ENCODE measurements at places on chromosomes 7 and 10.

DNA sequence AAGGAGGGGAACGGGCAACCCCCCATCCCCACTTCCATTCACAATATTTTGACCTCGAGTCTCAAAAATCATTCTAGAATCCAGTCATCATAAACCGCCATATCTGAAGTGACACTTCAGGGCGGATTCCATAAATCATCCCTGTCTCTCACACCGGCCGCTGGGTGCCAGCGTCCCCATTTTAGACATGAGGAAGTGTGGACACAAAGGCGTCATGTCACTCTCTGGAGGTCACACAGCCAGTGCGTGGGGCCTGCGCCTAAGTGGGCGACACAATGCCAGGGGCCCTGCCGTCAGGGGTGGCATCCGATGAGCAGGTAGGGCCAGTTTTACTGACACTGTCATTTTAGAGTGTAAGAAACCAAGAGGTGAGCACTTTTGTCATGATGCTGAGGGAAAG, 19.5 kb downstream of the KCNH2 start:
- DNase-seq, result peak; percentile 63

- DNase-seq, result no peak
Measured at GRCh38 chr7:106583100-106583499, 77.9 kb downstream of the CCDC71L start.

DNA sequence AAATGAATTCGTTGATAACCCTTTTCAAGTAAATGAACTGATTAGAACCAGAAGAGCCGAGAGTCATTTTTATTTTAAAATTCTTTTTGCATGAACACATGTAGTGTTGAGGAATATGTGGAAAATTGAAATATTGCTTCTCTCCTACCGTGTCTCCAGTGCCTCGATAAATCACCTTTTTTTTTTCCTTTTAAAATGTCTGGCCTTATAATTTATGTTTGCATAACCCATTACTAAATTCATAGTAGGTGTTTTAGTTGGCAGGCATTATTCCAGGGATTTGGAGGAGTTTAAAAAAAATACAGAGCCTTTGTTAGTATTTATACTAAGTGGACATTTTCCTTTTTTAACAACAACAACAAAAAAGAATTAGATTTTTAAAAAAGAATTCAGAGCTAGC, 115.6 kb downstream of the CUX1 start:
- no peak for DNase-seq

- DNase-seq, result no peak
Measured at GRCh38 chr10:110613341-110613995, 30.7 kb upstream of the RBM20 start.

DNA sequence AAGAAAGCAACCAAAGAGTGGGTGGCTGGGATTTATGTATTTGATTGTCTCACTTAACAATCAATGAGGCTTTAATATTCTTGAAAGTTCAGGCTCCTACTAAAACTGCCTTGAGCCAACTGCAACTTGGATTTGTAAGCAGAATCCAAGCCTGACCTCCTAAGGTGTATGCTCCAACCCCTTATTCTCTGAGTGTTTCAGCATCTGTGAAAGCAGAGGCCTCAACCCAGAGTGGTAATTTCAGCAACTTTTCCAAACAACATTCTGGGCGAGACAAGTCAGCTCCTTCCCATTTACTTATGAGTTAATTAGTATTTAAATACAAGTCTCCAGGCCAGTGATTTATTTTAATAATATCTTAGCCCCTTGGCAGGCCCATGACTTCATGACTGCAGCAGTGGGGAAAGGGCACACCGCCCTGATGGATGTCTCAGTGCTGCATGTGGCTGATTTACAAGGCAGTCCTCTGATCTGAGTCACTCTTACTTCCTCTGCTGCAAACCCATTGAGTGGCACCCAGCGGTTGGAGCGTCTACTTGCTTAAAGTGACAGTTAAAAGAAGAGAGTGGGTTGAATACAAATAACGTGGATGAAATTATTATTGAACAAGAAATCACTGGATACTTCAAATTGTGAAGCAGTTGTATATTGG, 209.1 kb downstream of the TRIL start:
- no peak for DNase-seq

GRCh38 chr10:91416339-91416855, 6.3 kb downstream of the HECTD2 start:
- DNase-seq, result no peak

- DNase-seq, result peak; percentile 70
Measured at GRCh38 chr7:111741811-111742240, 179.5 kb upstream of the IMMP2L start.
